EH (cell line): ENCODE measurements at places on chromosomes 6 and 20.

DNA sequence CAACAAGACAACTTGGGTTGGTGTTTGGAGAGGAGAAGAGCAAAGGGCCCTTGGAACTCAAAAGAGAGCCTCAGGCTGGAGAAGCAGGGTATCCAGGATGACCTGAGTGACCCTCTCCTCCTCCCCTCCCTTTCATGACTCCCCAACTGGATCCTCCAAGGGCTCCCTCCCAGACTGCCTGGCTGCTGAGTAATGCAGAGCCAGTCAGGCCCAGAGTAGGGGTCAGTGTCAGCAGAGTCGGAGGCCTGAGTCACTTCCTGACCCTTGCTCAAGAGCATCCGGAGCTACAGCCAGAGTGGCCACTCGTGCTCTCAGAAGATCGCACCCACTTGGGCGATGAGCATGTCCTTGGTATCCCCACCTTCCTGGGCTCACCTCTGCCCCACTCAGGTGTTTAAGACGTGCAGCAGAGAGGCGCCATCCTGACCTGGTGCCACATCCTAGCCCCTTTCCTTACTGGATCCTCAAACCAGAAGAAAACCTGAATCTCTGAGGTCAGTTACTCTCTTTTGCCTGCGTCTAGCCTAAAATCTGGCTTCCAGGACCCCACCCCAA lies 2.8 kb upstream of the MAPK13 start:
- peak; percentile 92 for DNase-seq

DNA sequence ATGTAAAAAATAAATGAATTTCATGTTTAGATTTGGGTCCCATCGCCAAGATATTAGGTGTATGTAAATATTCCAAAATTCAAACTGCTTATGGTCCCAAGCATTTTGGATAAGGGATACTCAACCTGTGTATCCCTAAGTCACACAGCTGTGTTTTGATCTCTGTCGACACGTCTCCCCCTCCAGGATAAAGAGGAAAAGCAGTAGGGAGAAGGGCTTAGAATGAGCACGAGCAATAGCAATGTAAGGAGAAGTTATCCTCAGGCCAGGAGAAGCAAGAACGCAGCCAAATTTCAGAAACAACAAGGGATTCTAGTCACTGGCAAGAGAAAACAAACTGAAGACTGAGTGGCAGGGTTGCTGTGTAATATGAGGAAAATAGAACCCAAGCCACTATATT lies 181.2 kb downstream of the AIG1 start:
- no peak for DNase-seq

DNA sequence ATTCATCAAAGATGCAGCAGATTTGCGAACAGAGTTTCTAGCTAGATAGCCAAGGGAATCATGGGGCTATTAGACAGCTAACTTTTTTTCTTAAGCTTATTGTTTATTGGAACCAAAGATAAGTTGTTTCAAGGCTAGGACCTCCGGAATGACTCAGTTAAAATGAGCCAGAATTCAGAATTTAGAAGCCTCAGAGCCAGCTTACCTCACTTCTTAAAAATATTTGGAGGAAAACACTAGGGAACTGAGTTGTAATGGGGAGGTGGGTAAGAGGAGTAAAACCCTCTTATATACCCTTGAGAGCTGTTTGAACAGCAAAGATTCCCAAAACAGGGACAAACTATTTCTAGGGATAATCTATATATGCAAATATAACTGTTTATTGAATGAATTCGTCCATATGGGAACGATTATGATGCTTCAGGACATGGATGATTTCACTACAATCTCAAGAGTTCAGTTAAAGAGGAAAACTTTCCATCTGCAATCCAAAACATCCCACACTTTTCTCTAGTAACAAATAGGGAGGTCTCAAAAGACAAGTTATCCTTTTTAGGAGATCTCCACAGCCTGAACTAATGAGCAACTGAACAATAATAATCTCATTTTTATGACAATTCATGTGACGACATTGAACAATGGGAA lies 12.6 kb upstream of the CARMIL1 start:
- DNase-seq, result peak; percentile 23

DNA sequence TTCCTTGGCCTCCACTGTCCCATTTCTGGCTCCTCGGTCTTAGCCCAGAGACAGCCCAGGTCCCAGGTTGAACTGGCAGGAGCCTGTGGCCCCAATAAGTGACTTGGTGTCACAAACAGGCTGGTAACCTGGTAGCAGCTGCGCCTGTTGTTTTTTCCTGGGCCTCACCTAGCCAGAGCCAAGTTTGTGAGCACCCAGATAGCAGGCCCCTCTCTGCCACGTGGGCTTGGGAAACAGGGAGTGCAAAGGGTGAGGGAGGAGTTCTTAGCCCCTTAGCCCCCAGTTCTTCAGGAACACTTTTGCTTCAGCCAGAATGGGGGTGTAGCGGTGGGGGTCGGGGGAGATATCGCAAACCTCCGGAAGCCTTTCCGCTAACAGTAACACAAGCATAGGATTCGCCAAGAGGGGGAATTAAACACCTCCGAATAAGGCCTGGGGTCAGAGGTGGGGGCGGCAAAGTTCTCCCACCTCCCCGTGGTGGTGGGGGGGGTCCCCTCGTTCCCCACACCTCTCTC lies 760 bp downstream of the C6orf132 start:
- DNase-seq, result no peak

DNA sequence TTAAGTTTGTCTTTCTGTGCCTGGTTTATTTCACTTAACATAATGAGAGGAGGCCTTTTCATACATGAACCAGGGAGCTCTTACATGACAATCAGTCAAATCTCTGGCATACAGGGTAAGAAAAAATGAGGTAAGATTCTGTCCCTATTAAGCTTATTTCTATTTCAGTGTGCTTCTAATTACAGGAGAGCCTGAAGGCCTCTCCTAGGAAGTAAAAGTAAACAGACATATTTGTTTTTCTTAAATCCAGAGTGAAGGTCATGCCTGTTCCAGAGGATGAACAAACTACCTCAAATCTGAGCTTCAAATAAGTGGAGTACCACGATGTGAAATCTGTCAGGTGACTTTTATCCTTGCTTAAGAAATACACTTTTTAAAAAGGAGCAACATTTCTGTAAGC lies 72.6 kb downstream of the POPDC3 start:
- DNase-seq, result no peak

GRCh38 chr20:34536798-34537394 lies 20.7 kb downstream of the DYNLRB1 start:
- DNase-seq, result peak; percentile 51

- no peak for DNase-seq
Observed at GRCh38 chr6:35191889-35192288, 21.9 kb upstream of the SCUBE3 start.

GRCh38 chr6:7112741-7113313 lies 5.1 kb downstream of the RREB1 start:
- no peak for DNase-seq

GRCh38 chr6:8194490-8194889 lies 92.1 kb upstream of the EEF1E1 start:
- DNase-seq, result peak; percentile 20

DNA sequence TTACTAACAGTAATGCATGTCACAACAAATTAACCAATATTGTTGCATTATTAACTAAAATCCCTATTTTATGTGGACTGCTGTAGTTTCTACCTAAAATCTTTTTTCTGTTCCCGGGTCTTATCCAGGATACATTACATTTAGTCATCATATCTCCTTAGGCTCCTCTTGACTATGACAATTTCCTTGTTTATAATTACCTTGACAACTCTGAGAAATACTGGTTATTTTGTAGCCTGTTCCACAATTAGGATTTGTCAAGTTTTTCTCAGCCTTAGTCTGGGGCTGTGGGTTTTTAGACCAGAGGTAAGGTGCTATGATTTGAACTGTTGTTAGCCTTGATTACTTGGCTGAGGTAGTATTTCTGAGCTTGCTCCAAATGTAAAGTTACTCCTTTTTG lies 3.7 kb downstream of the FBXO5 start:
- no peak for DNase-seq

GRCh38 chr6:90044833-90045381 lies 150.6 kb downstream of the GJA10 start:
- peak; percentile 81 for DNase-seq

DNA sequence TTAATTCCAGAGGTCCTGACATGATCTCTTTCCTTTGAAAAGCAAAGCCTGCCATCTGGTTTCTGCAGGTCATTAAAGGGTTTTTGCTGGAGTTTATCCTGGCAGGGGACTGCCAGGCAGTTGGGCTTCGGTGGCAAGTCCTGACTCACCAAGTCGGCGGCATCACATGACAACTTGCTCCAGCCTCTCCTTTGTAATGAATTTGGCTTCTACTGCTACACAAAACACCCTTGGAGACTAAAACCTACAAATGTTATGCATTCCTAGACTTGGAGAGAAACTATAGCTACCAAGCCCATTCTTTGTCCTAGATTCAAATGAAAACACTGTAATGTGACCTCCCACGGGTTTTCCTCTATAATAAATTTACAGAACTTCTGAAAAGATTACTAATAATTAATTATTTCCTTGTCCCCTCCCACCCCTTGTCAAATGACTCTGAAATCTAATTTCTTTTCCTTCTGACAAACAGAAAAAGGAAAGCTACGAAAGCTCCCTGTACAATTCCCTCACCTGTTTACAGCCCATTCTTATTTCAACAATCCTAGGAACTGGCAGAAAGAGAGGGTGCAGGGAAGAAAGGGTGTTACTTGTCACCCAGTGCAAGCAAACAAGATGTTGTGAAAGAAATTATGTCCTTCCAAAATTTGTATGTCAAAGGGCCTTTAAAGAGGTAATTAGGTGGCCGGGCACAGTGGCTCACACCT lies 62.9 kb downstream of the QRSL1 start:
- peak; percentile 24 for DNase-seq

GRCh38 chr6:132713352-132714134 lies at the start of gene VNN1:
Gene VNN1 (minus strand): TSS chr6:132714055. CDS start chr6:132714035, 20 bp downstream.
- DNase-seq, result peak; percentile 6

- no peak for DNase-seq
Observed at GRCh38 chr20:63750807-63751470, 11.4 kb downstream of the SLC2A4RG start.

DNA sequence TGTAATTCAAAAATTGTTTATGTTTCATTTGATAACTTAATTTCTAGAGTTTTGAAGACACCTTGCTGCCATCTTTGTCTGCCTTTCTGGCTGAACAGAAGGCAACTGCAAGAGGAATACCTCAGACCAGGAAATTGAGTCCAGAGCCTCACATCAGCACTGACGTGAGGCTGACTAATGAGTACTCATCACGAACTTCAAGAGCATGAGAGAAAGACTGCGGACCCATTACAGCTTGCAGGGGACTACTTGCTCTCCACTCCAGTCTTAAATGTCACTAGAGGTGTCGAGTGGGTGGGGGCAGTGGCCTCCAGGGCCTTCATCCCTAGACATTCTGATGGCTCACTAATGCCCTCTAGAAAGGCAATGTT lies 109.5 kb upstream of the SSTR4 start:
- DNase-seq, result no peak

DNA sequence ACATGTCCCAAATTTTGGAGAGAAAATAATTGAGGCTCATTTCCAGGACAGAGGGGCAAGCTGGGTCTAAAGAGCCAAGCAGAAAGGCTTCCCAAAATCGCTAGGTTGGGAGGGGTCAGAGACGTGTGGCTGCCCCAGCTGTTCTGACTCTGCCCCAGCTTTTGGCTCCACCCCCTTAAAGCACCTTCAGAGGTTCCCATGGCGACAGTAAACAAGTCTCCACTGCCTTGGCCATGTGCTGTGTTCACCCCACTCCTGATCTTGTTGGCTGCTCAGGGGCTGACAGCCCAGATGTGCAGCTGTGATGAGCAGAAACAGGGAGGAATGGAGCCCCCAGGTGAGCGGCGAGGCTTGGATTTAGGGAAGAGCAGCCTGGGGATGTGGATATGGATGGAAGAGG lies 72.8 kb upstream of the SPTLC3 start:
- no peak for DNase-seq

DNA sequence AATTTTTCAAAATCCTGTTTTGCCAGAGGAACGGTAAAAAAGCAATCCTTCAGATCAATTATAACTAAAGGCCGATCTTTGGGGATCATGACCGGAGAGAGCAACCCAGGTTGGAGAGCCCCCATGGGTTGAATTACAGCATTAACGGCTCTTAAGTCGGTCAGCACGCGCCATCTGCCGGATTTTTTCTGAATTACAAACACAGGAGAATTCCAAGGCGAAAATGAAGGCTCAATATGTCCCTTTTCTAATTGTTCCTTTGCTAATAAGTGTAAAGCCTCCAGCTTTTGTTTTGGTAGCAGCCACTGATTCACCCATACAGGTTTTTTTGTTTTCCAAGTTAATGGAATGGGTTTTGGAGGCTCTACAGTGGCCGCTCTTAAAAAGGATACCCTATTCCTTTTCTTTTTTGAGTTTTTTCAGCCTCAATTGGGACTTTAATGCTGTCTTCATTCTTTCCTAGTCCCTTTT lies 16.9 kb upstream of the PTCRA start:
- peak; percentile 72 for DNase-seq

DNA sequence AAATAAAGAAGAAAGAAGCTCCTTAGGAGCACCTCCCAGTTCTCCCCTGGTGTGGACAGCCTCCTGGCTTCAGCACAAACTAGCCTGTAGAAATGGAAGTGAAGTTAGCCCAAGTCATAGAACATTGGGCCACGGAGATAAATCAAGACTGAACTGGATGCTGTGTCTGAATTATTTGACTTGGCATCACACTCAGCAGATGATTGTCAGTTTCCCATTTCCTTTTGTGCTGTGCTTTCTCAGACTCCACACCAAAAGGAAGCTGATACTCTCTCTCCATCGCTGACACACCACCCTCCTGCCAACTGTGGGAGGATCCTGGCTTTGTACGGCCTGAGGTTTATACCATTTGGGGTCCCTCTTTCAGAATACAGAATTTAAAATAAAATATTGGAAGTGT lies 209.8 kb downstream of the TFAP2A start:
- DNase-seq, result no peak

DNA sequence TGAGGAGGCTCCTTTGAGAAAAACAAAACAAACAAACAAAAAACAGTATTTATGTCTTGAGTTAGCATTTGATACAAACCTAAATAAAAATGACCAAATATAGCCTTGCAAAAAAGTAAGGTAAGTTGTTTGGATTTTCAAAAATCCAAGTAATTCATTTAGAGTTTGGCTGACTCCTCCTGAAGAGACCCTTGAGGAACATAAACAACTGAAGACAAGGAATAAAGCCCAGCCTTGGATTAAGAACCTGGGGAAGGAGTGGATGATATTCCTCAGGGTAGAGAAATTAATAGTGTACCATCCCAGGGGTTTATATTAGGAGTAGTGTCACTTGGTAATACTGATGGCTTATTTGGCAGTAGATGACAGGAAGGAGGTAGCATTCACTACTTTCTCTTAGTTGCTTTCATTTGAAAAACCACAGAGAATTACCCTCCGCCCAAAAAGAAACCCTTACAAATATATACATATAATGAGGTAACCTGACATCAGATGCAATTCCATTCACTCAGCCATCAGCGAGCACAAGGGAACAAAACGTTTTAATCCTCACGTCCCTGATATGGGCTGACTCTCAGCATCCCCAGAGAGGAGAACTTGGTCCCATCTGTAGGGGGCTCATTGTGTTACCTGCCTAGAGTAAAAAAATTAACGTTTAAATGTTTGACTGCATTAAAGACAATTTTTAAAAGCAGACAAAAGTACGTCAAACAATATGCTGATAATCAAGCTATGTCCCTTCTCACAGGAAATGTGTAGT lies 57.0 kb downstream of the SOBP start:
- DNase-seq, result no peak
